Stimulated activated naive B cell treated with anti-CD40 and anti-IgM and Interleukin-4, amounts not matched to agents 10 μg/mL and 1 μg/mL and 100 μg/mL, for 72 hours (primary cell): ENCODE measurements at places on chromosomes 6 and 20.

GRCh38 chr6:50655848-50656453 is 57.4 kb upstream of the TFAP2D start:
- DNase-seq = no peak

DNA sequence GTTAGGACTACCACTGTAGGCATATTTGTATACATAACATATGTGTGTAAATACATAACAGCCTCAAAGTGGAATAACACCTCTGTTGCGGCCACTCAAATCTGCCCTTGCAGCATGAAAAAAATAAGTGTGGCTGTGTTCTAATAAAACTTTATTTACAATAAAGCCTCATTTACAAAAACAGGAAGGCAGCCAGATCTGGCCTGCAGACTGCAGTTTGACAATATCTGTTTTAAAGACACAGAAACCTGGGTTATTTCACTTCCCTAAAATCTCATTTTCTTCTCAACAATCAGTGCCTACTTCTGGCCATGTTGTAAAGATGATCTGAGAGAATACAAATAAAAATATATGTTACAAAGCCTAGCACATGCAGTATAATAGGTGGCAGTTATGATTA is 53.9 kb upstream of the SCML4 start:
- no peak for DNase-seq

DNA sequence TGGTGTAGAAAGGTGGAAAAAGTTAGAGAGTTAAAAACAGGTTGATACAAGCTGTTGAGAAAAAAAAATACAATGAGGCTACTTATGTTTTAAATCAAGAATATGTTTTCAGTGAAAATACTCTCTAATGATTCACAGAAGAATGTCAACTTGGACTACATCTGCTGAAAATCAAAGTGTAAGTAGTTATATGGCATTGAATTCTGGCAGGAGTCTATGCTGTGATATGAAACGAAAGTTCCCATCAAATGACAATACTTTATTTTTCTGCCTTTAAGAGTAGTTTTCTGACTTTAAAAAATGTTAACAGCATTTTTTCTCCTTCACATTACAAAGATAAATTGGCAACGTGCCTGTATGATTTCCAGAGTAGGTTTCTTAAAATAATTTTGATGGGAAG is 158.3 kb downstream of the EYA4 start:
- no peak for DNase-seq

DNA sequence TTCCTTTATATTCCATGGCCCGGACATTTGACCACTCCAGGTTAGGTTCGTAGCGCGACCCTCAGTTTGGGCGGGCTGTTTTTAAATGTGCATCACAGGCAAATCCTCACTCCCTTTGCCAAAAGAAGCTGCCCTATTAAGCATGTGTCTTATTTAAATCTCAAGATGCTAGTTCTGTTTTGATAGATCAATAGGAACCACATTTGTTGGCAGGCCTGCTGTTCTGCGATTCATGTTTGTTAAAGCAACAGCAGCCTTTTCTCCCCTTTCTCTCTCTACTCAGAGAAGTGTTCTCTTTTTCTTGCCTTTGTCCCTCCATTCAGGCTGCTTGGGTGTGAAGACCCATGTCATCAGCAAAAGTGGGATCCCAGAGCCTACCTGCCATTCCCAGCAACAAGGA is 212.0 kb upstream of the SSTR4 start:
- no peak for DNase-seq

DNA sequence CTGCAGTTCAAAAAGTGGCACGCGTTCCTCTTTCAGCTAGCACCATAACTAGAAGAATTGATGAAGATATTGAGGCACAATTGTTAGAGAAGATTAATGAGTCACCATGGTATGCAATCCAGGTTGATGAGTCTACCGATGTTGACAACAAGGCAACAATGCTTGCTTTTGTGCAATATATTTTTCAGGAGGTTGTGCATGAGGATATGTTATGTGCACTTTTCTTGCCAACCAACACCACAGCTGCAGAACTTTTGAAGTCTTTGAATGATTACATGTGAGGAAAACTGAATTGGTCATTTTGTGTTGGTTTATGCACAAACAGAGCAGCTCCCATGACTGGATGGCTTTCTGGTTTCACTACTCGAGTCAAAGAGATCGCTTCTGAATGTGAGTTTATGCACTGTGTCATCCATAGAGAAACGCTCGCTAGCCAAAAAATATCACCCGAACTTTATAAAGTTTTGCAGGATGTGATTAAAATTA is 129.3 kb upstream of the SLC24A3 start:
- no peak for DNase-seq

DNA sequence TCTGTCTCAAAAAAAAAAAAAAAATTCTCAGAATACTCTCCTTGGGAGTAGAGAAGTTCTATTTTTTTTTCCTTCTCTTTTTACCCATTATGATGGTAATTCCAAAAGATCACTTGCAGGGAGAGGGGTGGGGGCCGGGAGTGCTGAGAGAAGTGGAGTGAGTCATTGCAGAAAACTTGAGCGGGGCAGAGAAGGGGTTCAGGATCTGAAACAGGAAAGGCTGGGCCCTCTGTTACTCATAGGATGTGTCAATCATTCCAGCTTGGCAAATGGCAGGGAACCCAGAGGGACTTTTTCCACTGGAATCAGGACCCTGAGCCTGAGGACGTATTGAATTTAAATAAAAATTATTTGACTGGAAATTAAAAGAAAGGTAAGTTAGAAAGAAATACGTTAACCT is 111.4 kb upstream of the ARMC2 start:
- DNase-seq = no peak

- DNase-seq = no peak
These were observed at the start of gene PTK7 for GRCh38 chr6:43075670-43076463. PTK7 (plus strand) TSS chr6:43076314; CDS start chr6:43076489, 175 bp downstream.

DNA sequence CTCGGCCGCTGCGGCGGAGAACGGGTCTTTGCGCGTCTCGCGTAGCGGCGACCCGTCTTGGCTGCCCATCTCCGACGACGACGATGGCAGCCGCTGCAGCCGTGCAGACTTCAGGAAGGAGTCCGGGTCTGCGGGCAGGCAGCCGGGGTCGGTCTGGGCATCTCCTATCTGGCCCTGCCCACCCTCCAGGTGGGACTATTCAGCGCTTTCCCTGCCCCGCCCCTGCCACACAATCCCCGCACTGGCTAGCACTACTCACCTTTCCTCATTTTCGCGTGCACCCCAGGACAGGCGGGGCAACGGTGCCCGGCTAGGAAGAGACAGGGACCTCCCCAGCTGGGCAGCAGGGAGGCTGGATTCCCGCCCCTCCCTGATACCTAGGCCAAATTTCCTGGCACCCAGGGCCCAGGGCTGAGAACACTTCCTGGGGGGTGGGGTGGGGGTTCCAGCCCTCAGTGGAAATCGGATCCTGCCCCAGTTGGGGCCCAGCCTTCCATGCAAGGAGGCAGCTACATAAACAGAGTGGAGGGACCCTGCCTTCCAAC is 9.2 kb downstream of the GGT7 start:
- no peak for DNase-seq

GRCh38 chr6:147738516-147739162 is 230.1 kb downstream of the SAMD5 start:
- DNase-seq = no peak

DNA sequence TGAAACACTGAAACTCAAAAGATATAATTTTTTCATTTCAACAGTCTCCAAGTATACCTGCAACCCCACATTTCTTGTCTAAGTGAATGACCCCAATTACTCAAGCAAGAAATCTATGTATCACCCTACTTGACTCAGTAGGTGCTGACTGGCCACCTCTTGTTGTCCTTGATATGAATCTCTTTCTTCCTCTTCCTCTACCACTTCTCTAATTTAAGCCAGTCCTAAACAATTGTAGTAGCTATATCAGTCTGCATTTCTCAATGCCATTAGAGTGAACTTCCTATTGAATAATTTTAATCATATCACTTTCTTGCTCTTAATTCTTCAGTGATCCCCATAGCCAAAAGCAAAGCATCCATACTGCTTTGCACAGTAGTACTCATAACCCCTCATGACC is 93.2 kb downstream of the NKAIN2 start:
- DNase-seq = no peak

DNA sequence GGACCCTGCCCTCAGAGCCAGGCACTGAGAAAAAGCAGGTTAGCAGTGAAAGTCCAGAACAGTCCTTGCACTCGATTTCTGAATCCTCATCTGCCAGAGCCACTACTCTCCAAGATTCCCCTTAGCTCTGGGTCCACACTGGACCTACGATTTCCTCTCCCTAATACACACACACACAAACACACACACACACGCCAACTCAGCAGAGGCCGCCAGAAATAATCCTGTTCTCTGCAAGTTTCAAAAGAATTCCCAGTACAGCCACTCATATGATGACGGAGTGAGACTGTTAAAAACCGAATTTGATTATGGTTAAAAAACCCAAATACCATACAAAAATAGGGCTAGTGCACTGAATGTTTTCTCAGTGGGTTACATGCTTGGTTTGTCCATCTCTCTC is 90.8 kb downstream of the GMPR start:
- no peak for DNase-seq

- DNase-seq = no peak
These were observed 551.6 kb downstream of the COL12A1 start for GRCh38 chr6:74654296-74654695.

DNA sequence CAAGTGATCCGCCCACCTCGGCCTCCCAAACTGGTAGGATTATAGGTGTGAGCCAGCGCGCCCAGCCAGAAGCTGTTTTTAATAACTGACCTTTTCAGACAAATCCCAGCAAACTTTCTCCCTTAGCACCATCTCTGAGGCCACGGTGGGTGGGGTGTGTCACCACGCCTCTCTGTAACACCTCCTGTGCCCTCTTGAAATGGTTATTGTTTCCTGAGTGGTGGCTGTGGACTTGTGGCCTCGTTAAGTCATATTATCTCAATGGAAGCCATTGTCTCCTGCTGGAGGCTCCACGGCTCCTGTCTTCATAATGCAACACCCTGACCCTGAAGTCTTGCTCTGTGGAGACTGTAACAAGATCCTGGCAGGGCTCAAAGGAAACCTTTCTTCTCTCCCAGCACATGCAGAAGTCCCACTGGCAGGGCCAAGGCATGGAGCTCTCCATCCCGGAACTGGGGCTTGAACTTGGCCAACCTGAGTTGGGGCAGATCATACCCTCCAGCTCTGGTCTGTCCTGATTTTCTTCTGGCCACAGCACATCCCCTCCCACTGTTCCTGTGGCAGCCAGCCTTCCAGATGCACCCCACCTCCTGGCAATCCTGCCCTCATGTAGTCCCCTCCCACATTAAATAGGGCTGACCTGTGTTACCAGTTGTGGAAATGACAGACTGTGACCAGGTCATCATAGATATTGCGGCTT is 81.1 kb downstream of the SNX5 start:
- no peak for DNase-seq

GRCh38 chr6:118044275-118044674 is 137.2 kb downstream of the SLC35F1 start:
- no peak for DNase-seq

DNA sequence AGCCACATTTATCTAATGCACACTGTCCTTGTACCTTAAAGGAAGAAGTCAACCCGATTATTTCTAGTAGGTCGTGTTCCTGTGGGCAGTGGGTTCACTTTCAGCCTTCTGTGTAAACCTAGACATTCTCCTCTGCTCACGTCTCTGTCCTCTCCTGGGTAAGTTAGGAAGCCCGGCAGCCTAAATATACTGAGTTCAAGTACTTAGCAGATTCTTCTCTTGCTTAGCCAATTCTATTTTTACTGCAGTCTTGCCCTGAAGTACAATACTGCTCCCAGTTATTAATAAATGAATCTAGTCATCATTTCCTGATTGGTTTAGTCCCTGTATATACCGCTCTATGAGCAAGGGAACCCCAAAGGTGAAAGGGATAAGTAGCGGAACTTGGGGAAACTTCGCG is 14.6 kb upstream of the GPR63 start:
- DNase-seq = no peak

GRCh38 chr6:49551078-49551865 is 804 bp downstream of the C6orf141 start:
- DNase-seq = no peak

GRCh38 chr6:31831350-31832215 is 4.0 kb downstream of the HSPA1B start:
- DNase-seq = no peak

DNA sequence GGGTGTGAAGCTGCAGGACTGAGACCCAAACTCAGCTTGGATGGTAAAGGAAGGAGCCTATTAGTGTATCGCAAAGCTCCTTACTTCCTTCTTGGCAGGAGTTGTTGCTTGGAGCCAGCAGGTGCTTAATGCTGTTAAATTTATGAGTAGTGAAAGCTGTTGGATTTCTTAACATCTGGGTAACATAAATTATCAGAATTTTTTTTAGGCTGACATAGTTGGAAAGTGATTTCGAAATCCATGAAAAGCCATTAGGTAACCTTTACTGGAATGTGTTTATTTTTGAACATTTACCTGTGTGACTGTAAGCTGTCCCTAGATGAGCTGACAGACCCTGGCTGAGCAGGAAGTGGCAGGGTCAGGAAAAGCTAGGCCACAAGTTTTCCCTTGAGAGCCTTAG is 470.4 kb upstream of the SLC35B3 start:
- no peak for DNase-seq

GRCh38 chr20:7505152-7505834 is 435.0 kb downstream of the HAO1 start:
- DNase-seq = no peak

- peak; percentile 56 for DNase-seq
These were observed at the start of gene DNMT3B for GRCh38 chr20:32761831-32762753. DNMT3B (plus strand) TSS chr20:32762385; CDS start chr20:32780324, 17,939 bp downstream.

- no peak for DNase-seq
These were observed 852.3 kb upstream of the HS3ST5 start for GRCh38 chr6:115194981-115195638.

GRCh38 chr6:156068881-156069280 is 613.2 kb upstream of the NOX3 start:
- no peak for DNase-seq

DNA sequence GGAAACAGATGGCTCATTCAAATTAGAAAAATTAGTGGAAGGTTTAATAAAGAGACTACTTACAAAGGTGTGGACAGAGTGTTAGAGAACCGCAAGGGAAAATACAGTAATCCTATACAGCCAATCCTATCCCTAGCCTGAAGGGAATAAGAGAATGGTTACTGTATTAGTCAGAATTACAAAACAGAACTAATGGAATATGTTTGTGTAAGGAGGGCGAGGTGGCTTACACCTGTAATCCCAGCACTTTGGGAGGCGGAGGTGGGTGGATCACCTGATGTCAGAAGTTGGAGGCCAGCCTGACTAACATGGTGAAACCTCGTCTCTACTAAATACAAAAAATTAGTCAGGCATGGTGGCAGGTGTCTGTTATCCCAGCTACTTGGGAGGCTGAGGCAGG is 16.3 kb upstream of the TRPC4AP start:
- DNase-seq = no peak

GRCh38 chr6:24492475-24492874 is 2.3 kb upstream of the ALDH5A1 start:
- no peak for DNase-seq

GRCh38 chr6:41671376-41671775 is 33.1 kb downstream of the MDFI start:
- DNase-seq = no peak

GRCh38 chr20:18712882-18713281 is 100.7 kb upstream of the SCP2D1 start:
- no peak for DNase-seq
